ENCODE measurements at places on chromosomes 13 and 19.

DNA sequence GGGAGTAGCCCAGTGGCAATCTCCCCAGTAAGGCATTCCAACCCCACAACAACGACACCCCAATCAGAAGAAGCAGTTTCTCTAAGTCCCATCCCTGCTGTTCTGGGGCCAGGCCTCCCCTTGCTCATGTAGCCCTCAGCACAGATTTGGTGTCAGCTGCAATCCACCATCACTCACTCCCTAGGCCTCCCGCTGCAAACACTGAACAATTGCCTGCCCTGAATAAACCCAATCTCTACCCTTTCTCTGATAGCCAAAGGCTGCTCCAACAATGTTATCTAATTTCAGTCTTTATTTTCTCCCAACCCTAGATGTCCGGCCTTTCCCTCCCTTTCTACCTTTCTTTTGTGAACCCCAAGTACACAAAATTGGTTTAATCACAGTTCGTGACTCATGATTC lies 5.6 kb upstream of the SOX21 start:
- DNase-seq: no peak

- peak; percentile 17 for DNase-seq
Observed at GRCh38 chr13:73781384-73781783, 352.8 kb downstream of the KLF12 start.

GRCh38 chr13:28099396-28100149 lies 803 bp downstream of the FLT3 start:
- no peak for DNase-seq

DNA sequence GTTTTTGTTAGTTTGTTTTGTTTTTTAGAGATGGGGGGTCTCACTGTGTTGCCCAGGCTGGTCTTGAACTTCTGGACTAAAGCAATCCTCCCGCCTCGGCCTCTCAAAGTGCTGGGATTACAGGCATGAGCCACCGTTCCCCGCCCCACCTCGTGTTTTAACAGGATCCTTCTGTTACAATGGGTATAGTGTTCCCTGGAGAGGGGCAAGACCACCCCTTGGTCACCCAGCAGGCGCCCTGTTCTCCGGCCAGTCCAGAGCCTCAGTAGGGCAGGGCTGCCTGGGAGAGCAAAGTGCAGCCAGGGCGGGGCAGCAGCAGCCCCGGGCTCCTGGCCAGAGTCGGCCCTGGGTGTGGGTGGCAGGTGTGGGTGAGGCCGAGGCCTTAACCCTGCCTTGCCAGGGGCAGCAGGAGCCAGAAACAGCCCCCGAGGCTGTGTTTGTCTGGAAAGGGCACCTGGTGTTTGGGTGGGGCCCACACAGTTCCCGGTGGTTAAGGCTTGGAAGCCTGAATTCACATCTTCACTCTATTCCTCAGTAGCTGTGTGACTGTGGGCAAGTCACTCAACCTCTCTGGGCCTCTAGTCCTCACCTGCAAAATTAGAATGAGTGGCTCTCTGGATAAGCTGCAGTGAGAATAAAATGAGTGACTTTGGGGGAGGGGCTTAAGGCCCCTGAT lies 7.2 kb downstream of the VASP start:
- DNase-seq: no peak

DNA sequence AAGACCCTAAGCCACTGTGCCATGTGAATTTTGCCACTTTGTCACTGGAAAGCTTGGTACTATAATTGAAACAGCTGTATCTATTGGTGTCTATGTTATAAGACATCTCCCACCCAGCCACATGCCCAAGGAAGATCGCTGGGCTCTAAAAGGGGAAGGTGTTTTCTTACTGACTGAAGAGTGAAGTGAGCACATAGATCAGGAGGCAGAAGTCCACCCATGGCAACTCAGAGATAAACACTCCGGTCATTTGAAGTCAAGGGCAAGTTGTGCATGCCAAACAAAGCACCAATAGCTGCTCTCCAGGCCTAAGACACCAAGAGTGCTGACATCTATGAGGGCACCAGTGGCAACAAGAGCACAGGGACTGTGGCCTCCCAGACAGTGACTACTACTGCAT lies 153.8 kb downstream of the KCTD12 start:
- DNase-seq: no peak

DNA sequence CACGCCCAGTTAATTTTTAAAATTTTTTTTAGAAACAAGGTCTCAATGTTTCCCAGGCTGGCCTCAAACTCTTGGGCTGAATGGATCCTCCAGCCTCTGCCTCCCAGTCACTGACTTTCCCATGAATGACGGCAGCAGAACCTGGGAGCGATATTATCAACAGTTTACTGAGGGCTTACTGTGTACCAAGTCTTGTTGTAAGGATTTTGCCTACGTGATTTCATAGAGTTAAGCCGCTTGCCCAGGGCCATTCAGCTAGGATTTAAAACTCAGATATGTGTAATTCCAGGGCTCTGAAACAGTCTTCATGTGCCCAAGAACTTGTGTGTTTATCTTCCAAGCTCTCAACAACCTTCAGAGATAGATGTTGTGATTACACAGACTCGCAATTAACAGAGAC lies 6.0 kb upstream of the KXD1 start:
- DNase-seq: no peak

- DNase-seq: no peak
Observed at GRCh38 chr13:21980049-21980448, 309.2 kb downstream of the FGF9 start.

Data from fibroblast of gingiva (primary cell).